ENCODE measurements at places on chromosomes 12 and 14.

- no peak for DNase-seq
These were observed at the start of gene CTSG for GRCh38 chr14:24576182-24576581. Gene CTSG (minus strand): TSS chr14:24576250. CDS start chr14:24576223, 27 bp downstream.

GRCh38 chr14:22289570-22289969 lies 299.5 kb downstream of the DAD1 start:
- no peak for DNase-seq

DNA sequence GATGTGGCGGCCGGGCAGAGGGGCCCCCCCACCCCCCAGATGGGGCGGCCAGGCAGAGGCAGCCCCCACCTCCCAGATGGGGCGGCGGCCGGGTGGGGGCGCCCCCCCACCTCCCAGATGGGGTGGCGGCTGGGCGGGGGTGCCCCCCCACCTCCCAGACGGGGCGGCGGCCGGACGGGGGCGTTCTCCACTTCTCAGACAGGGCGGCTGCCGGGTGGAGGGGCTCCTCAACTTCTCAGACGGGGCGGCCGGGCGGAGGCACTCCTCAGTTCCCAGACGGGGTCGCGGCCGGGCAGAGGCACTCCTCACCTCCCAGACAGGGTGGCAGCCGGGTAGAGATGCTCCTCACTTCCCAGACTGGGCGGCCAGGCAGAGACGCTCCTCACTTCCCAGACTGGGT lies 469.8 kb downstream of the PCNX1 start:
- no peak for DNase-seq

GRCh38 chr14:49860988-49861698 lies 8.6 kb upstream of the NEMF start:
- DNase-seq = no peak

DNA sequence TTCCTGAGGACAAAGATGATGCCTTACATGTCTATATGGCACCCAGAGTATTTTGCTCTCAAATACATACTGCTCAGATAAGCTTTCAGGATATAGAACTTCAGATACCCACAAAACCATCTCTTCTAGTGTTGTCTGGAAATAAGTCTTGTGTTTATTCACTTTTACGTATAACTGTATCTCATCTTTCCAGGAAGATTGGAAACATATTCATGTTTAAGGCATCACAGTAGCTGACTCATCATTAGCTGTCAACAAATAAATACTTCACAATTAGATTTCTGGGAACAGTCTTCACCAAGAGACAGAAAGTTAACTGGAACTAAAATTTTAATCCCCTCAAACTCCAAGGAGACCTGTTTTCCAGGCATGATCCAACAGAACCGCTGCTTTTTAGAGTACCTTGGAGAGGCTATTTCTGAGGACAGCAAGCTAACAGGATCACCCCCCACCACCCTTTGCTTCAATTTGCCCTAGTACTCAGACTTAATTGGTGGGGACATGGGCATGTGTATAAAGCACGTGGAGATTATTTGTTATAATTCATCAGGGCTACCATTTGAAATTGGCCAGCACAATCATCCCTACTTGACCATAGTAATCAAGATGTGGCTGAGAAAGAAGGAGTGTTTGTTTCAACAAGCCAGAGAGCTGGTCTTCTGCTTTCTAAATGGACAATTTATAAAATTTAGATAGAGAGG lies 129.3 kb upstream of the HIF1A start:
- no peak for DNase-seq

DNA sequence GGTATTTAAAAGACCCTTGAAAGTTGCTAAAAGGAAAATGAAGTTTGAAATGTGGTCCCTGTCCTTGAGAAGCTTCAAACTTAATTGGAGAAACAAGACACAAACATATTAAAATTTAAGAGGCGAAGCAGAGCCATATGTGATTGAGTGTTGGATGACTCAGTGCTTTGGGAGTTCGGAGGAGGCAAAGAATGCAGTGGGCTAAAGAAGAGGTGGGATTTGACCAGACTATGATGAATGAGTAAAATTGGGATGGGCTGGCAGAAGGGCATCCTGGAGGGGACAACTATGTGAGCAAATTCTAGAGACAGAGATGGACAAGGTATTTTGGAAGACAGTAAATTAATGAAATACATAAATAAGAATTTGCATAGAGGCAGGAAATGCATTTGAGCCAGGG lies 358.6 kb downstream of the EGLN3 start:
- DNase-seq = no peak

DNA sequence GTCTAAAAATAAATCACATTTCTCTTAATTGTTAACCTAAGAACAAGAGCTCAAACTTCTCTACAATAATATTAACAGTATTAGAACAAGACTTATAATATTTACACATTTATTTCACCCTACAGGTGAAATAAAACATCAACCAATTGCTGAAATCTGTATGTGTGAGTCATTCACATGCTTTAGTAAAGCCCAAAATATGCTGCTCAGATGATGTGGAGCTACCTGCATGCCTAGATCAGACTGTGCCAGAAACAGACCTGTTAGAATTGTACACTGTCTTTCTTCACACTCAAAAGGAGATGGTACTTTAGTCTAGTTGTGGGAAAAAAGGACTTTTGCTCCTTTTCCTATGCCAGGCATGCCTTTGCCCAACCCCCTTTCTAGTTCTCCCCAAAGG lies 54.7 kb downstream of the RPS6KA5 start:
- no peak for DNase-seq

DNA sequence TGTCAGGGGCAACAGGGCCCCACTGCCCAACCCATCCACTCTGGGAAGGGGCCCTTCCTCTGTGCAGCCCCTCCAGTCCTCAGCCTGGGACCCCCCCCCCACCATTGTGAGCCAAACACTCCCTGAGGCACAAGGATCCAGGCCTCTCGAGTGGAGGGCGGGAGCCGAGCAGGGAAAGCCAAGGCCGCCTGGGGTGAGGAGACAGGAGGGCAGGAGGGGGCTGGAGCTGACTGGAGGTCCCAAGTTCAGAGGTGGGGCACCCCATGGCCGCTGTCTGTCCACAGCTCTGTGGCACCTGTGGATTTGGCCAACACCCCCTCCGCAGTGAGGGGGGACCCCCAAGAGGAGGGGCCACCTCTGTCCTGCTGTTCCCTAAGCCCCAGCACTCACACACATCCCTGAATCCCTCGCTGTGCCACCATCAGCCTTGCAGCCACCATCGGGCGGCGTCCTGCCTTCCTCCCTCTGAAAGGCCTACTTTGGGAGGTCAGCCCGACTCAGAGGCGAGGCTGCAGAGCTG lies 25.4 kb upstream of the C14orf180 start:
- no peak for DNase-seq

GRCh38 chr12:110913119-110914056 lies 7.0 kb downstream of the MYL2 start:
- DNase-seq = no peak

GRCh38 chr12:109764123-109764522 lies 50.5 kb downstream of the FAM222A start:
- DNase-seq = no peak

DNA sequence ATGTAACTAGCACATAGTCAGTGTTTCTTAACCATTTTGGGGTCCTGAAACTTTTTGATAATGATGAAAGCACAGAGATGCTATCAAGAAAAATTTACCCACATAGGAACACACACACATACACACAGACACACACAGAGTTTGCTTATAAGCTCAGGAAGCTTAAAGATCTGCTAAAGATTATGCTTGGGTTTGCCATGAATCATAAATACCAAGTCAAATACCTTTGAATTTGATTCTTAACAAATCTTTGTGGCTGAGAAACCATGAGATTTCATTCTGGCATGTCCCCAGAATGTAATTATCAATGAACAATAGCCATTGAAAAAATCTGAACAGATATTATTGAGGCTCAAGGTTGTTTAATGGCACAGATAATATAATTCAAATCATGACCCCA lies 89.2 kb downstream of the NTS start:
- DNase-seq = no peak

GRCh38 chr12:99707883-99708282 lies 60.3 kb downstream of the GARIN6 start:
- no peak for DNase-seq

- no peak for DNase-seq
These were observed 33.9 kb upstream of the PPM1A start for GRCh38 chr14:60215127-60215444.

DNA sequence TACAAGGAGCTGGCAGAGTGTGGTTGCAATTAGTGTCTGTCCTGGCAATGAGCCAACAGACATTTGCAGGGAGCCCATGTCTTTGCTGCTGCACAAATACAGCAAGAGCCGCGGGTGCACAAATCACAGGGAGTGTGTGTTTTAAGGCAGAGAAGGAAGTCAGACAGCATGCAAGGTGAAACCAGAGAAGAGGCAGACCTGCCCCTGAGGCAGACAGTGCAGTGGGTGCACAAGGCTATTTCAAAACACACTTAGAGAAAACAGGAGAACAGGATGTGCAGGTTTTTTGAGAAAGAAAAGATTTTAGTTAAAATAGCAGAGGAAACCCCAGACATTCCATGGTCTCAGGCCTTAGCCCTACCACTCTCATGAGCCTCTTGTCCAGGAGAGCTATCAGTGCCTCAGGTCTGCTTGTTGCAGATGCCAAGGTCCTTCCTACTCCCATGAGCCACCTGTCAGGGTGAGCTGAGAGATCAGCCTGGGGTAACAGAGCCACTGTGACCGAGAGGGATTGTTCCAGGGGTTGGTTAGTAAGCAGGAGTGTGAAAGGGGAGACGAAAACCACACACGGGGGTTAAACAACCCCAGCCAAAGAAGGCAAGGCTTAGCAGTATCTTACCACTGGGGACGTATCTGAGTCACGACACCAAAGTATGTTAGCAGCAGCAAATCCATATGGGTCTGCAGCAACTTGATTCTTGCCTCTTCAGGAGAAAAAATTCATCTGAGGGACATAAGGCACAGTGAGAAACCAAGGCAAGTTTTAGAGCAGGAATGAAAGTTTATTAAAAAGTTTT lies 78.1 kb downstream of the C14orf132 start:
- no peak for DNase-seq

- no peak for DNase-seq
These were observed 11.5 kb upstream of the WNK1 start for GRCh38 chr12:740921-741320.

DNA sequence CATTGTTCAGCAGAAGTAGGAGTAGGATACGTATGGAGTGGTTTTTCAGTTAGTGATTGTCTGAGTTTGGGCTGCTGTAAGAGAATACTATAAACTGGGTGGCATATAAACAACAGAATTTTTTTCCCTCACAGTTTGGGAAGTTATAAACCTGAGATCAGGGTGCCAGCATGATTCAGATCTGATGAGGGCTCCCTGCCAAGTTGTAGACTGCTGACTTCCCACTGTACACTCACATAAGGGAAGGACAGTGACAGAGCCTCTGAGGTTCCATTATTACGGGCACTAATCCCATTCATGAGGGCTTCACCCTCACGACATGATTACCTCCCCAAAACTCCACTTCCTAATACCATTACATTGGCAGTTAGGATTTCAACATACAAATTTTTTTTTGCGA lies 50.7 kb downstream of the ACSM4 start:
- no peak for DNase-seq

- DNase-seq = no peak
These were observed 111.6 kb downstream of the BTG1 start for GRCh38 chr12:92034083-92034482.

DNA sequence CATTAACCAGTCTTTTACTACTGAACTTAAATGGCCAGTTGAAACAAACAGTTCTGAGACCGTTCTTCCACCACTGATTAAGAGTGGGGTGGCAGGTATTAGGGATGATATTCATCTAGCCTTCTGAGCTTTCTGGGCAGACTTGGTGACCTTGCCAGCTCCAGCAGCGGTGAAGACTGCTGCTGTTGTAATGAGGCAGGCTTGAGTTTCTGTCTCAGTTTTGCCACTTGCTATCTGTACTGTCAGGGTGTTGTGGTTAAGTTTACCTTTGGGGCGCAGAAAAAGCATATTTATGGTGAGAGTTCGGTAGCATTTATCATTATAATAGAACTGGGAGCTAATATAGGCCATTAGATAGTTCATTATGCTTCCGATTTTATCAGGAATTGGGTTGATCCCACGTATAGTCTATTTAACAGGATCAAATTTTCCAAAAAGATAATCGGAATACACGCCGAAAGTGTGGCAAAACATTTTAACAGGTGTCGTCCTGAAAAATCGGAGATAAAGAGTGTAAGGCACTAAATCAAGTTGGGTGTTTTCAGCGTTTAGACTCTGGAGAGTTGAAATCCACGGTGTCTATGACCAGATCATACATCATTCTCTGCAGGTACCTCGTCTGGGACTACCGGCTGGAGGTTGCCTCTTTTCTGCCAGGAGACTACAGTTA lies 688 bp upstream of the NECAP1 start:
- no peak for DNase-seq

DNA sequence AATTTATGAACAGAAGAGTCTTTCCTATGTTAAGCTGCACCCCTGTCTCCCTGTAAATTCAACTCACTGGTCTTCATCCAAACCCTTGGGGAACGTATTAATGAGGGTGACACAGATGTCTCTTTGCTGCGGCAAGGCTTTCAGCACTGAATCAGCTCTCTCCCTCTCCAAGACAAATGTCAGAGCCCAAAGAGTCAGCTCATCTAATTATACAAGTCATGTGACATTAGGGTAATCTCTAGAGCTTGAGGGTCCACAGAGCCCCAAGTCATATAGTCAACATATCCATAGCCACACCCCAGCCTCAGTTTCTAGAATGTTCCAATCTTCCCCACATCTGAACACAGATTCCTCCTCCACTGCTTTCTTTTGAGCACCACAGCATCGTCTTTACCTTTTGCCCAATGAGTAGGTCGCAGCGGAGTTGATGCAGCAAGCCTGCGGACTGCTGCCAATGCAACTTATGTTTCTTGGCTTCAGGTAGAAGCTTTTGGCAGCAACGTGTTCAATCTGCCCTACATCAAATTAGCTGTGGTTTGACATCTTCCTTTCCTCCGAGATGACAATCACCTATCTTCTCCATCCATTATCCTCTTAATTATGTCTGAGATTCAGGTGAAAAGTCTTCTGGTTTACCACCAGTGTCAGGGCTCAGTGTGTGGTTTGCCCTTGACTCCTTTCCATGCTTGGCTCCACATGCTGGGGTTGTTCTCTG lies 5.3 kb downstream of the BATF start:
- DNase-seq = no peak

DNA sequence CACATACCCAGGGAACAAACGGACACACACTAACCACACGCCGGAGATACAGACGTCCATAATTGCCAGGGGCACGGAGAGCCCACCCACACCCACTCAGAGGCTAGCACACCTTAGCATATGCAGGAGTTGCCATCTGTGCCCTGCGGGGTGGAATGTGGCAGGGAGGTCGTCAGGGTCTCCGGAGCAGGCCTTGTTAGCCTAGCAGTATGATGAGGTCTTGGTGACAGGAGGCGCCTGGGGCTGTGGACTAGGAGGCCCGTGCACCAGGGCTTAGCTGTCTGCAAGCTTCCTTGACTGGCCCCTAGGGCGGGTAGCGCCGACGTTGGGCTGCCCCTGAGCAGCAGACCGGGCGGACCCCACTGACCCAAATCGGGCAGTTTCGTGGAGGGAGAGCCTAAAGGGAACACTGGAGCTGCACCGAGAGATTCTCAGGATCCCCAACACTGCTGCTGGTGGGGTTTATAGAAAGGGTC lies 10.0 kb downstream of the STAC3 start:
- no peak for DNase-seq

GRCh38 chr14:65304239-65304638 lies 108.3 kb upstream of the FUT8 start:
- DNase-seq = no peak

- DNase-seq = no peak
These were observed 142.4 kb downstream of the DACT1 start for GRCh38 chr14:58780185-58780584.

Data from stimulated activated CD4-positive, alpha-beta T cell treated with anti-CD3 and anti-CD28 coated beads, TNF-alpha, amount 100 ng/mL, for 4 hours (primary cell).